ENCODE measurements at places on chromosomes 13 and 19.

GRCh38 chr13:52804202-52804641, 44.2 kb downstream of the PCDH8 start:
- DNase-seq, result no peak

- DNase-seq, result no peak
These were observed 94.3 kb downstream of the INSR start for GRCh38 chr19:7199613-7200533.

- DNase-seq, result peak; percentile 11
These were observed 17.7 kb downstream of the NFIX start for GRCh38 chr19:13012690-13013608.

DNA sequence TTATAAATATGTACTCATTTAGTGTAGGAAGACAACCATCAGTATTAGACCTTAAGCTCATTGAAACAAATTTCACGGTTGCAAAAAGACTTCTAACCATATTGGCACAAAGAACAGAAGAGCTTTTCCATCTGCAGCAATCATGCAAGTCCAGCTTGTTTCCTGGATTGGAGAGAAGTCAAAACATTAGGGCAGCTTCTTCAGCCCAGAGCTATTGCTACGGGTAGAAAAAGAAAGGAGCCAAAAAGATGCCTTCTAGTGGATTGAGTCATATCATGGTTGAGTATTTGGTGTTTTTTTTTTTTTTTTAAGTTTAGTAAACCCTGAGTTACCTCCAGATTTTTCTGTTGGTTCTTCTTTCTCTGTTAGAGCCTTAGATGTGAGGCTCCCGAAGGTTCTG, 99.8 kb downstream of the WDFY2 start:
- no peak for DNase-seq

GRCh38 chr19:10088949-10089554, 2.9 kb downstream of the SHFL start:
- no peak for DNase-seq

DNA sequence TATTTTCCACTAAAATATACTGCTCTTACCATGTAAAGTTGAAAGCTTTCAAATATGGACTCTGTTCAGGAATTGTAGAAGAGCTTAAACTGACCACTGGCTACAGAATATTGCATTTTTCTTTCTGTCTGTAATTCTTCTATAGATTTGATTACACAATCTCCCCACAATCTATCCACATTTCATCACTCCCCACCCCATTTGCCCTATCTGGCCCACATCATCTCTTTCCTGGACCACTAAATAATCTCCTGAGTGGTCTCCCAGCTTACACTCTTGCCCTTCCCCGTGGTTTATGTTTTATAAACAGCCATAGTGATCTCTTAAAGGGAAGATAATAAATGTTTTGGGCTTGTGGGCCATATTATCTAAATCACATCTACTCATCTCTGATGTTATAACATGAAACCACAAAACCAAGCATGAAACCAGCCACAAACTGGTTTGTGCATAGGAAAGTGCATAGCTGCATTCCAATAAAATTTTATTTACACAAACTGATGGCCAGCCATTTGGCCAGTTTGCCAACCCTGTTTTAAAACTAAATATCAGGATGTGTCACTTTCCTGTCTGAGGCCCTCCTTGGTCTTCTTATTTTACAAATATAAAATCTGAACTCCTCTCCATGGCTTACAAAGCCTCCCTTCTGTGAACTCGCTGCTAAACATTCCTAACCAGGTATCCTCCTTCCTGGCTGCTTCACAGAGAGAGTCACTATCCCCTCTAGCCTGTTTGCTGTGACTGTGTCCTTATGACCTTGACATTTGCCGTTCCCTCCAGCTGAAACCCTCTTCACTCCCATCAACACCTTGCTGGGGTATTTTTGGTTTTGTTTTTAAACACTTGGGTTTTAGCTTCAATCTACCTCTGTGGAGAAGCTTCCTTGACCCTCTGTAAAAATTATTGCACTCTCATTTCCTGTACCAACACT, 500.9 kb downstream of the GPC6 start:
- no peak for DNase-seq

GRCh38 chr19:54199401-54199800, 1.3 kb upstream of the RPS9 start:
- no peak for DNase-seq

- DNase-seq, result no peak
These were observed 83.5 kb downstream of the LRCH1 start for GRCh38 chr13:46636451-46636850.

DNA sequence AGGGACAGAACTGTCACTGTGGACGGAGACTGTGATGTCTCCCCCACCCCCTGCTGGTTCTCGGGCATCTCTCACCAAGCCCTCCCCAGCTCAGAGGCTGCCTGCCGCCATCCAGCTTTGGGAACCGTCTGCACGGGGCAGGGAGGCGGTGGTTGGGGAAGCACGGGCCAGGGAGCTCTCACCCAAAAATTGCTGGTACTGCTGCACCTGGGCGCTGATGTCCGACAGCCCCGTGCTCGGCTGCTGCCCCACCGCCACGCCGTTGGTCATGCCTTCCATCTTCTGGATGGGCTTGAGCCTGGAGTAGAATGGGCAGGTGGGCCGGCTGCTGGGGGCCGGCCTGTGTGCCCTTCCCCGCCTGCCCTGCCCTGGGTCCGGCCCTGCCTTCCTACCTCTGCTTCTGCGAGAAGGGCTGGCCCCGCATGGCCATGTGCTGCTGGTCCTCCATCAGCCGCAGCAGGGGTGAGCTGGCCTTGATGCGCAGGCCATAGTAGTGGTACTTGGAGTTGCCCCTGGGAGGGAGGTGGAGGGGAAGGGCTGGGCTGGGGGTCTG, 16.1 kb downstream of the DCAF15 start:
- no peak for DNase-seq

DNA sequence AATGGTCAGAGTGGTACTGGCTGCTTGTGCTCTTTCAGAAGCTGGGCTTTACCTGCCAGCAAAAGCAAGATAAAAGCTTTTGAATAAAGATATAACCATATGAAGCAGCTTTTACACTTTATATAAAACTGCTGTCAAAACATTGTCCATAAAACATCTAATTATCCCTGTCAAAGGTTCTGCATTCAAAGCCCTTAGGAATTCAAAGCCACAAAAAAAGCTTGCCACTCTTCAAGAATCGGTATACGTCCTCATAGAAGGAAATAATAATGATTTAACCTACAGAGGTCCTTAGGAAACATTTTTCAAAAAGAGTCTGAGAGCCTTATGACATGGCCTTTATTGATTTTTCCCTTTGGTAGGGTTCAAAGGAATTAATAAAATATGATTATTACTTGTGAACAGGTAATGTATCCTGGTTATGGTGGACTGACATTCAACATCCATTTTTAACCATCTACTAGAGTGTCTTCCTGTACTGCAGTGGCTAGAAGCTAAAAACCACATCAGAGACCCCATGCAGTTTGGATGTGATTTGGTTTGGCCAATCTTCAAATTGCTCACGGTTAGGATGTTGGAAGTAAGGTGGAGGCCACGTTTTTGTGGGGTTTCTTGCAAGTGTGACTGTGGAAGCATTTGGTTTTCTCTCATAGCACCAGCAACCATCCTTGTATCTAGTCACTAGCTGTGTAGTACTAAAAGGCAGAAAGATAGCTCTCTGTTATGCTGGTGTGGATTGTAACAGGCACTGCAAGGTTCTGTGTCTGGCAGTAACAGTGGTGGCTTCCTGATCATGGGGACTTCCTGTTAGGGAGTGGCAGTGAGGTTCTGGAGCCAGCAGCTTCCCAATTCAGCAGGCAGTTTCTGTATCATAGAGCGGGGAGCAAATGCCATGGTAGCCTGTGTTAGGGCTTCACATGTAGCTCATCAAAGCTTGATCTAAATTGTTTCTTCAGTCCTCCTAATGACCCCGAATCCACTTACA, 441.5 kb downstream of the DIAPH3 start:
- no peak for DNase-seq

GRCh38 chr13:93244141-93244917, 17.7 kb downstream of the GPC6 start:
- DNase-seq, result no peak

- no peak for DNase-seq
These were observed 148.0 kb downstream of the SIPA1L3 start for GRCh38 chr19:38055010-38055409.

DNA sequence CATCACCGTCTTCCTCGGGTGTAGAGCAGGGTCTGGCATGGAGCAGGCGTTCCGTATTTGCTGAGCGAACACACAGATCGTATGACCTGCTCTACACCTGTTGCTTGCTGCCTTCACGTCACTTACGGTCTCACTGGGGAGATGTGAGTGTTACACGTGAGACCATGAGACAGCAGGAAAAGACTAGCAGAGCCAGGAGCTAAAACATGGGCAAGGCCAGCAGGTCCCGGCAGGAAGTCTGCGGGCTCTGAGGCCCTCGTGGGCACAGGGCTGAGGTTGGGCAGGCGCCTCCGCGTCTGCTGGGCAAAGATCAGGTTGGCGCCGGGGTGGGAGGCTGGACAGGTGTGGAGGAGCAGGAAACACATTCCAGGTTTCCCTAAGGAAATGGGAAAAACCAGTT, 19.7 kb upstream of the GTF3A start:
- no peak for DNase-seq
